ENCODE measurements at places on chromosomes 5 and 9.
A peak's percentile ranks its signal among the peaks of the same experiment; 100 is the strongest.

- DNase-seq: no peak
Measured at GRCh38 chr5:96582343-96582742, 79.8 kb upstream of the CAST start.

DNA sequence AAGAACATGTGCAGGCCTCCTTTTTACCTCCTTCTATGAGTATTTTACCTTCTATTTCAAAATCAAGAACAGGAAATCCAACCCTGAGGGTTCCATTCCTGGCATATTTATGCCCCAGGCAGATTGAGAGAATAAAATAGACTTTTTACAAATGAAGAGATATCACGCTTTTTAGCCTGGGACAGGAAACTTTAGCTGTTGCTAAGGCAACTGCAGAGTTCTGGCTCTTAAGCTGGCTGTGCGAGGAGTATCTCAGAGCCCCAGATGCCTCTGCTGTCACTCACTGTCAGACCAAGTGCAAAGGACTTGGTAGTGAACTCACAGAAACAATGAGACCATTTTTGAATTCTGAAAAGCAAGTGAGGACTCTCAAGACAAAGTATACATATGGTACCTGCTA is 69.5 kb upstream of the HSPB3 start:
- DNase-seq: no peak

DNA sequence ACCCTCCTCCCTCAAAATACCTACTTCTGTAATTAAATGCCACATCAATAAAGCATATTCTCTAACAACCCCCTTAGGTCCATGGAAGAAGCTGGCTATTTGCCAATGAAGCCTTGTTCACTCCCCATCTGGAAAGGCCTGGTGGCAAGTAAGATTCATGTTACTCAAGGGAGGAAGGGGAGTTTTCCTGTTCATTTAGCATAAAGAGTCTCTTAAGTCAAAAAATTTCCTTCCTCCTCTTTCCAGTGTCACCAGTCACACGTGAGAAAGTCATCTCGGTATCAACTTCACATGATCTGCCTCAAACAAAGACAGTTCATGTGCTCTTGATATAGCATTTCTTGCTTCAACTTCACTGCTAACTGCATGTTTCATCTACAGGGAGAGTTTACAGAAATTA is 32.7 kb upstream of the RIC1 start:
- DNase-seq: no peak

DNA sequence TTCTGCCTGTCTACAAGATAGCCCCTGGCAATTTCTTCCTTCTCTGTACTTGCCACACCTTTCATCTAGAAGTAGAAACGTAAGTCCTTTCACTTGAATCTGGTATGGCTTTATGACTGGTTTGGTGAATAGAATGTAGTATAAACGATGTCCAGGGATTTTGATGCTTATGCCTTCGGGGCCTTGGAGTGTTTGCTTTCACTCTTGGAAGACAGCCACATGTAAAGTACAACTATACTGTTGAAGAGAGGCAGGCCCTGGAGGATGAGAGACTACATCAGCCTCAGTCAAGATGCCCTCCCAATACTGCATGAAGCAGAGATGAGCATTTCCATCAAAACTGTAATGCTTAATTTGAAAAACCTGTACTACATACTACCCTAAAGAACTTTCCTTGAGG is 553.8 kb upstream of the C9orf72 start:
- no peak for DNase-seq

DNA sequence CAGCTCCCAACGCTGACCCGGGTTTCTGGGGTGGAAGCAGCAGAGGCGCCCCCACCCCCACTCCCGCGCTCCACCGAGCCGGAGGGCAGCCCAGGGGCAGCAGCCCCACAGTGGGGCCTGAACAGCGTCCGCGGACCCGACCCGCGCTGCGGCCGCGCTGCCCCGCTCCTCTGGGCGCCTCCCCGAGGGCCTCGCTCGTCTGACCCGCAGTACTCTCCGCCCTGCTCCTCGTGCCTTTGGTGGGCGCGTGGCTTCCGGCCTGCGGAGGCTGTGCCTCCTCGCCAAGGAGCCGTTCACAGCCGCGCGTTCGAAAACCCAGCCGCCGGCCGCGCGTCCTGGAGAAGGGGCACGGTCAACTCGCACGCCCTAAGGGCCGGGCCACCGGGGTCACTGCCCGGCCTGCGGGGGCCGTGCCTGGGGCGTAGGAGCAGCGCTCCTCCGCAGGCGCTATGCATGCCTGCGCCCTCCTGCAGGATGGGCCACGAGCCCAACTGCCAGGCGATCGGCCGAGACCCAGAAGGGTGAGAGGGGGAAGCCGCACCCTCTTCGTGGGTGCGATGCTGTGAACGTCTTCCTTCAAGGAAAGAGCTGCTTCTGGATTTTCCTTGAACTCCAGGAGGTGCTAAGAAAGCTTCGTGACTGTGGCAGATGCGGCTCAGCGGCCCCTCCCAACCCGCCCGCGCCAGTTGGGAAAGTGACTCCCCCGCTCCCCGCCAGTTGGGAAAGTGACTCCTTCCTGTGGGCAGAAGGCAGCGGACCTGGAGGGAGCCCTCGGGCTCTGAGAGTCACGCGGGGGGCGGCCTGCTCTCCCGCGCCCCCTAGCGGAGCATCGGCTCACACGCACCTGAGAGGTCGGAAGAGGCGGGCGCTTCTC is 82.7 kb downstream of the HSD17B3 start:
- DNase-seq: peak; percentile 33

DNA sequence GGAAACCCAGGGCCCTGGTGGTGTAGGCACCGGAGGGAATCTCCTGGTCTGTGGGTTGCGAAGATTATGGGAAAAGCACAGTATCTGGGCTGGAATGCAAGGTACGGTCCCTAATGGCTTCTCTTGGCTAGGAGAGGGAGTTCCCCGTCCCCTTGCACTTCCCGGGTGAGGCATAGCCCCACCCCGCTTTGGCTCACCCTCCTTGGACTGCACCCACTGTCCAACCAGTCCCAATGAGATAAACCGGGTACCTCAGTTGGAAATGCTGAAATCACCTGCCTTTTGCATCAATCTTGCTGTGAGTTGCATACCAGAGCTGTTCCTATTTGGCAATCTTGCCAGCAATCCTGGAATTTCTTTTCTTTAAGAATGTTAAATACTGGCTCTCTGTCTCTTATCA is 1429.1 kb downstream of the MAT2B start:
- no peak for DNase-seq

GRCh38 chr9:135163023-135163780 is 75.7 kb downstream of the OLFM1 start:
- DNase-seq: no peak

DNA sequence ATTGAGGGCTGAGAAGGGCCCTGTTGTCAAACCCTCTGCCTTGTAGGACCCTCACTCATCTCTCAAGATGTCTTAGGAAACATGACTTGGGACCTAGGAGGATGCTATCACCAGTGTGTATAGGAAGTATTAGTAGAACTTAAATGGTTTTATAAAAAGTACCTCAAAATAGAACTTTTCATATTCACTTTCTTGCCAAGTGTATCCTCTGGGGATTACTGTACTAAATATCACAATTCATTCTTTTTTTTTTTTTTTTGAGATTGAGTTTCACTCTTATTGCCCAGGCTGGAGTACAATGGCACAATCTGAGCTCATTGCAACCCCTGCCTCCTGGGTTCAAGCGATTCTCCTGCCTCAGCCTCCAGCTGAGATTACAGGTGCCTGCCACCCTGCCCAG is 56.2 kb downstream of the ARHGEF28 start:
- no peak for DNase-seq

All from effector memory CD8-positive, alpha-beta T cell (primary cell).